ENCODE measurements at places on chromosomes 2 and 18.
A peak's percentile ranks its signal among the peaks of the same experiment; 100 is the strongest.

- peak; percentile 49 for DNase-seq
These were observed 568 bp downstream of the ARL5A start for GRCh38 chr2:151827564-151828142.

GRCh38 chr2:11498543-11499034 is 32.6 kb upstream of the E2F6 start:
- peak; percentile 74 for DNase-seq

GRCh38 chr2:7994397-7994951 is 687.4 kb upstream of the ID2 start:
- DNase-seq: no peak

DNA sequence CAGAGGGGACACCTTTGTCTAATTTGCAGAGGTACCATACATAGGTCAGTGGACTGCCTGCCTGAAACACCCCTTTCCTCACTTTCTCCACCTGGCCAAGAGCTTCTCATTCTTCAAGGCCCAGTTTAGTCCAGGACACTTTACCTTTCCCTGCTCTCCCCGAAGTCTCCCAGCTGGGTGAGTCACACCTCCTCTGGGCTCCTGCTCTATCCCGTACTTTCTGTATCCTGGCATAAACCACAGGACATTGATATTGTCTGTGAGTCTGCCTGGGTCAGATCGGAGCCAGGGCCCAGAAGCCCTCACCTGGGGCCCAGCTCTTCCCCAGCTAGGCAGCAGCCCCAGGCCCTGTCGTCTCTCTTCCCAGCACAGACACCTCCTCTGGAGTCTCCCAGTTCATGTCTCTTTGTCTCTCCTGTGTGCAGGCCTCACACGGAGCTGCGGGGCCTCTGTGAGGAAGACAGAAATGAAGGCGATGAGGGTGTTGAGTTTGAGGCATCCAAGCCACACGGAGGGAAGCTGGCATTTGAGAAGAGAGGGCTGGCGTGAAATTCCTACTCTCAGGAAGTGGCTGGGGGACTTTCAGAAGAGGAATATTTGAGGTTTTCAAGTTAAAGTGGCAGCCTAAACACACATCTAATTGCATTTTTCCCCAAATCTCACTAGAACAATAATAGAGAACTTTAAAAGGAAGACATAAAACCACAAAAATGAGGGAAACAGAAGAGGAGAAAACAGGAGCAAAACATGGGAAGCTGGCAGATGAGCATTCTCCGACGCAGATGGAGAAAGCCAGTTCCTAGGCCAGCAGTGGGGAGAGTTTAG is 79.6 kb upstream of the LAPTM4A start:
- DNase-seq: no peak

GRCh38 chr2:216792222-216793021 is 67.4 kb downstream of the TNP1 start:
- DNase-seq: no peak

DNA sequence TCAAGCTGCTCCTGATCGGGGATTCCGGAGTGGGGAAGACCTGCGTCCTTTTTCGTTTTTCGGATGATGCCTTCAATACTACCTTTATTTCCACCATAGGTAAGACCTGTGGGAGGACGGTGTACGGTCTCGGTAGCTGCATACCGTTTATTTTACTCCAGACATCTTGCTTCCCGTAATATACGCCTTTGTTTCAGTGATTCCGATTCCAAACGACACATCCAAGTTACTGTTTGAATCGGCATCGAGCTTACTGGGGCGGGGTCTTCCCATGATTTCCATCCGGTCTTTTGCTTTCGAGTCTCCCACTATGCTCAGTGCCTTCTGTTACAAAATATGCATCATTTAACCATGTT is 731 bp downstream of the RAB10 start:
- DNase-seq: no peak

All from femur (tissue), 1 donor.